ENCODE measurements at places on chromosomes 12 and 14.

DNA sequence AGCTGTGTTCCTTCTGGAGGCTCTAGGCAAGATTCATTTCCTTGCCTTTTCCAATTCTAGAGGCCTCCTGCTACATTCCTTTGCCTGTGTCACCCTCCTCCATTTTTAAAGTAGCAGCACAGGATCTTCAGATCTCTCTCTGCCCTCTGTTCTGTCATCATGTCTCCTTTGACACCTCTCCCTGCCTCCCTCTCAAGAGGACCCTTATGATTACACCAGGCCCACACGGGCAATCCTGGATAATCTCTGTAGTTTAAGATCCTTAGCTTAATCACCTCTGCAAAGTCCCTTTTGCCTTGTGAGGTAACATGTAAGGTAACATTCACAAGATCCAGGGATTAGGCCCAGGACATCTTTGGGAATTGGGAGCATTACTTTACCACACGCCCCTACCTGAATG is 155.2 kb downstream of the SYNE2 start:
- DNase-seq = no peak

DNA sequence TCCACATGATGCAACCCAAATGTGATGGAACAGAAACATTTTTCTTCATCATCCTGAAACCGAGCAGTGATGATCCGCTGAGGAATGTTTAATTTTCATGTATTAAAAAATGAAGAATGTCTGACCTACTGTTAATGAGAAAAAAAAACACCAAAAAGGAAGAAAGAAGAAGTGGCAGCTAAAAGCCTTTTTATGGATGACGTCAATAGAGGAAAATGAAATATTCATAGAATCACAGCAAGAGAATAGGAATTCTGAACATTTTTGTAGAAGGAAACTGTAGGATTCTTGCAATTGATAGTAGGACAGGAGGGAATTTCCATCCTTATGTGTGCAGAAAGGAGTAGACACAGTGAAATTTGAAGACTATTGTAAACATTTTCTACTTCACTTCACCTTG is 112.9 kb downstream of the PRKCH start:
- no peak for DNase-seq

DNA sequence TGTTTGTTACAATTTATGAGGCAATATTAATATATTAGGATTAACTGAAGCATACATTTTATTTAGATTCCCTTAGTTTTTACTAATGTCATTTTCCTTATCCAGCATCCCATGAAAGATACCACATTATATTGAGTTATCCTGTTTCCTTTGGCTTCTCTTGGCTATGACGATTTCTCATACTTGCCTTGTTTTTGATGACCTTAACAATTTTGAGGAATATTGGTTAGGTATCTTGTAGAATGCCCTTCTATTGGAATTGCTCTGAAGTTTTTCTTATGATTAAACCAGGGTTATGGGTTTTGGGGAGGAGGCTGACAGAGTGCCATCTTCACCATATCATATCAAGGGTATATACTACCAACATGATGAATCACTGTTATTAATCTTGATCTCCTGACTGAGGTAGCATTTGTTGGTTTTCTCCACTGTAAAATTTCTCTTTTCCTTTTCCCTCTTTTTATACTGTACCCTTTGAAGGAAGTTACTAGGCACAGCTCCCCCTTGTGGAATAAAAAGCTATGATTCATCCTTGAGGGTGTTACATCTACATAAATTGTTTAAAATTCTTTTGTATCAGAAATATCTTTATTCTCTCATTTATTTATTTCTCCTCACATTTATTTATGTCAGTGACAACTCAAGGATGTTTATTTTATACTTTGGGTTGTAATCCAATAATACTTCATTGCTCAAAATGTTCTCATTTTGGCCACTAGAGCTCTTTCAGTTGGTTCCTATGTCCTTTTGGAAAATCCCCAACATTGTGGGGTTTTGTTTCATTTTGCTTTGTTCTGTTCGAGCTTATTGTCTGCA is 239.0 kb downstream of the SLC16A7 start:
- DNase-seq = no peak

DNA sequence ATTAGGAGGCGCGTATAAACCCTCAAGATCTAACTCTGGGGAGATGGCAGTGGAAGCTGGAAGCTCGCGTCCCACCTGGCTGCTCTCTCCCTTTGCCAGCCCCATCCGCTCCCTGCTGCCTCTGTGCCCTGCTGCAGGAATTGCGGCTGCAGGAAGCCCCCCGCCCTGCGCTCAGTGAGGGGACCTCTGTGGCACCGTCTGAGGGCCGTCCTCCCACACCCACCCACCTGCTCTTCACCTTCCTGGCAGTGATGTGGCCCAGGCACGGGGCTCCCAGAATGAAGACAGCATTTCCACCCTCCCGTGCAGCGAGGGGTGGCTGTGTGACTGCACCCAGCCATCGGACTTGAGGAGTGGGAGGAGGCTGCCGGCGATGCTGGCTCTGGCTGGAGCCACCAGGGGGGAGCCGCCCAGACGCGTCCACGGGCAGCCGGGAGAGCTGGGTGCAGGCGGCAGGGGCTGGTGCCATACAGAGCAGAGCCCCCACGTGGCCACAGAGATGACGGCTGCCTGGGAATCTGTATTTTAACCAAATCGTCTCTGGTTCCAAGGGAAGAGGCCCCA is 28.3 kb upstream of the GALNT9 start:
- no peak for DNase-seq

DNA sequence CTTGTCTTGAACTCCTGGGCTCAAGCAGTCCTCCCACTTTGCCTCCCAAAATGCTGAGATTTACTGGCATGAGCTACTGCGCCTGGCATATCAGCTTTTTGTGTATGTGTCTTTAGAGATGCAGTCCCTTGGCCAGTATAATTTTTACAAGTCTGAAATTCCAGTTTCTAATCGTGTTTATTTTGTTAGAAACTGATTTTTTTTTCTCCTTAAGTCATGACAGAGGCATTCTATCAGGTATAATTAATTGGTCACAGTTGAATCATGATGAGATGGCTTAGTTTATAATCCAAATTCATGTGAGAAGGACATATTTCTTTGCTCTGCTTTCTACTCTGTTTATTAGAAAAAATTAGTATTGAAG is 98.9 kb downstream of the PCNX1 start:
- DNase-seq = no peak

DNA sequence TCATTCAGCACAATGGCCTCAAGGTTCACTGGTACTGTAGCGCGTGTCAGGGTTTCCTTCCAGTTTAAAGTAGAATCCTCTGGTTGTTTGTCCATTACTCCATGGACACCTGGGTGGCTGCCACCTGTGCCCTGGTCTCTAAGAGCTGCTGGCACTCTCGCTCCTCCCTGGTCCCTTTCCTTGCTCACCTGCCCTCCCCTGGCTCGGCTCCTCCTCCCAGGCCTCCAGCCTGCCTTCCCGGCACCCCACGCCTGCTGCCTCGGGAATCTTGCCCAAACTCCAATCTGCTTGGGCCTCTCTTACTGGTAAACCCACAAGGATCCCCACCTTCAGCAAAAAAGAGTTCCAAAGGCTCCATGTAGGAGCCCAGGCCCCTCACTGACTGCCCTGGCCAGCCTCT is 154.4 kb upstream of the DIO3 start:
- no peak for DNase-seq

DNA sequence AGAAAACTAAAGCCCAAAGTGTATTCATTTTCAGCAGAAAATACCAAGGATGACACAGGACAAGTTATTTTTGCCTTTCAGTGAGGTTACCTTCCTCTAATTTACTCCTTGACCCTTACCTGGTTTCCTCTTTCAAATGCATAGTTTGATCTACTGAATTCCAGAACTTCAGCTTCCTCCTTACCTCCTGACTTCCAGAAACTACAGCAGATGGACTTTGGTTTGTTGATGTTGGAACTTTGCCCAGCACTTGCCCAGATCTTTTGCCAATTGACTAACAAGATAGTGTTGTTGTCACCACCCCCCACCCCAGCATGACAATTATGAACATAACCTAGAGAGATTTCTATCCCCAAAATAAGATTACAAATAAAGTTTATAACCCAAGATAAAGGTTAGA is 63.2 kb downstream of the NAV3 start:
- no peak for DNase-seq

DNA sequence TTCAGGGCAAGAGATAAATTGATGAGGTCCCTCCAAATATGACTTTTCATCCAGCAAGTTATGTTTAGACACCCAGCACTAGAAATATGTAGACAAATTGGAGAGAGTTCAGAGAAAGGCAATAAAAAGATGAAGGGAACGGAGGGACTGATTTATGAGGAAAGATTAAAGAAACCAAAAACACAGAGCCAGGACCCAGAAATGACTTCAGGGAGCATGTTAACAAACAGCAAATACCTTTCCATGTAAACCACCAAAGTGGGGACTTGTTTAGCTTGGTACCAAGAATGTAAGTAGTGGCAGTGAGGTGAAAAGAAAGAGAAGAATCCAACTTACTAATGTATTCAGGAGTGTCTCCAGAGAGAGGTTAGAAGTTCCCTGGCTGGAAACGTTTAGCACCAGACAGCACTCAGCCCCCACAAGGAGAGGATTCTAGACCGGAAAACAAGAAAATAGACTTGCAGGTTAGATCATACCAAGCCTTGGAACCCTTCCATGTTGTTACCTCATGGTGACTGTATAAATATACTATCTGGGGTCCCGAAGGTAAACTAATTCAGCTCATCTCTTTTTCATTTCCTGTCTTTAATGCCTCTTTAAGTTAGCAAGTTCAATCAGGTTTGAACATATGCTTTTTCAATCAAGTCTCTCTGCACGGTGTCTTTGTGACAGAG is 79.2 kb downstream of the TBC1D30 start:
- no peak for DNase-seq

DNA sequence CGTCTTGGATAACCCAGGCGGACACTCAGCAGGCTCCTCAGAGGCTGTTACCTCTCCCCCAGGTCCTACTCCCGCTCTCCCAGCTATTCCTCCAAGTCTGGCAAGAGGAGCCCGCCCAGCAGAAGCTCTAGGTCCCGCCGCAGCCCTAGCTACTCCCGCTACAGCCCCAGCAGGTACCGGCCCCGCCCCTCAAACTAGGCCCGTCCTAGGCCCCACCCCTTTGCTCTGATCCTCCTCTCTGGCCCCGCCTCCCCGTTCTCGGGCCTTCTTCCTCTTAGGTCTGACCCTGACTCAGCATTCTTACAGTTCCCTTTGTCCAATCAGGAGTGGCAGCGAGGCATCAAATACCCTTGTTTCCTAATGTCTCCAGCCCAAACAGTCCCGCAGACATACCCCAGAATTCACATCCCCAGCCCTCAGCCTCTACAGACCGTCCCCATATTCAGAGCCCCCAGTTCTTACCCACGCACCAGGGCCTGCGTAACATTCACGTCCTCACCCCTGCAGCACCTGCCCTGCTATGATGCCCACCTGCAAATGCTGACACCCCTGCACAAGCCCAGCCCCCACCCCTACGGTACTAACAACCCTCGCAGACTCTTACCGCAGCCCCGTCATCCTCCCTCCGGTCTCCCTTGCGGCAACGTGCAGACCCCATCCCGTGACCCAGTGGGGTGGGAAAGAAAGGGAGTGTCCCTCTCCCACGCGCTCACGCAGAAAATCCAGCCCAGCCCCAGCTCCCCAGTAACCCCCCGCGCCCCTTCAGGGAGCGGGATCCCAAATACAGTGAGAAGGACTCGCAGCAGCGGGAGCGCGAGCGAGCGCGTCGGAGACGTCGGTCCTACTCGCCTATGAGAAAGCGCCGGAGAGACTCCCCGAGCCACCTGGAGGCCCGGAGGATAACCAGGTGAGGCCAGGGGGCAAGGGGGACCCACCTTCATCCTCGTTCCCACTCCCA is 25.0 kb upstream of the HSPB8 start:
- no peak for DNase-seq

DNA sequence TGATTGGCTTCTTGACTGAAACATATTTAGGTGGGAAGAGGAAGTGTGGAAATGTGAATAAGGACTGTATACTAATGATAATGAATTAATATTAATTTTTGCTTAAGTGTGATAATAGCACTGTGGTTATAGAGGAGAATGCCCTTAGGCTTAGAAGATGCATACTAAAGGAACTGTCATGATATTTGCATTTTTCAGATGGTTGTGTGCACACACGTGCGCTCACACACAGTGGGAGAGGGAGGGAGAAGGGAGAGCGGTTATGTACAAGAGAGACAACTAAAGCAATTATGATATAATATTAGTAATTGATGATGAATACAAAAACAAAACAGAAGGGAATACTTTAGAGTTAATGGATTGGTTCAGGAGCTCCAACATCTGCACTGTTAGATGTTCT is 54.2 kb downstream of the RCOR1 start:
- no peak for DNase-seq

GRCh38 chr12:32455607-32456071 is 56.3 kb downstream of the FGD4 start:
- no peak for DNase-seq
